CD4-positive, alpha-beta T cell (primary cell): ENCODE measurements at places on chromosomes 13 and 19. TPM values are rescaled to one million over a fixed set of nuclear protein-coding genes. Genes with fewer than 3 reads are reported as not detected.

RNF113B gene
- total RNA-seq, result not detected

- H3K27ac ChIP-seq, result no peak overlapping the region
- no peaks in the 10 kb centered on the region for H3K4me1 ChIP-seq
Observed at GRCh38 chr13:112105892-112106291, 38.9 kb downstream of the SOX1 start.

ELAVL1 gene
- 17.1 TPM for total RNA-seq

THSD8 gene
- total RNA-seq, result 1.3 TPM

DNA sequence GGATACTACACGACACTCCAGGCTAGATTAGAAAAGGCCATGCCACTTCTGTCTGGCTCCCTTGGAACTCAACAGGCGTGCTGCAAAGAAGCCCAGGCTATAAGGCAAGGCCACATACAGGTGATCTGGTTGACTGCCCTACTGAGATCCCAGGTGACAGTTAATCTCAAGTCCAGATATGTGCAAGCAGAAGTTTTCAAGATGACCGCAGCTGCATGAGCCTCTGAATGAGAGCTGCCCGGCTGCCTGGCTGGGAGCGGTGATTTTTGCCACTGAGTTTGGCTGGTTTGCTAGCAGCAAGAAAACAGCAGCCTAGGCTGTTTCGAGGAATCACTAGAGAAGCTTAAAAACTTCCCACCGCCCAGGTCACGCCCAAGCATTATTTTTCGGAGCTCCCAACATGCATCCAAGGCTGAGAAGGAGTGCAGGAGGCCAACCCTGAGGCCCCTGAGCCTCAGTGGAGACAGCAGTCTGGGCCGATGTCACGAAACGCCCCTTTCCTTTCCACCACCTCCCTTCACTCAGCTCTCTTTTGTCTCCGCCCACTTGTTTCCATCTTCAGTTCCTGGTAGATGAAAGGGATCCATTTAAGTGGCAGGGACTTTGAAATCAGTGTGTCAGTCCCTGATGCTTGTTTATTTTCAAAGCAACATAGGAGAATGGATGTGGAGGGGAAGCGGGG, 14.0 kb upstream of the URI1 start:
- H3K36me3 ChIP-seq, result no peaks in the 10 kb centered on the region
- no peaks in the 10 kb centered on the region for H3K27me3 ChIP-seq
- no peak for DNase-seq
- no peak overlapping the region for H3K27ac ChIP-seq
- no peak overlapping the region for H3K4me3 ChIP-seq

DNA sequence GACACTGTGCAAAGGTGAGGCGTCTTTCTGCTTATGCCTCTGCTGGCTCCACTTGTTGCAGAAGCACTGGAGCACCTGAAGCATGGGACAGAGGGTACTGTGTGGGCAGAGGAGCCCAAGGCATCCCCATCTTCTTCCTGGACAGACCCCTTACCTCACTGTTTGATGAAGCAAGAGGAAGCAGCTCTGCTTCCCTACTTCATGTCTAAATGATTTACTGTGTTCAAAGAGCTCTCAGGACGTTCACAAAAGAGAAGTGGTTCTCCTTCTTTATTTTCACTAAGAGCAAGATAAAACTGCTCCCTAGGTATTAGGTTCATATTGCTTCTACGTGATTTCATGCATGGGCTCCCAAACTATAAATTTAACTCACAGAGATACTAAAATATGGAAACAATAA, 1635.4 kb upstream of the SLC10A2 start:
- no peaks in the 10 kb centered on the region for H3K36me3 ChIP-seq
- H3K27ac ChIP-seq, result no peak overlapping the region
- H3K4me1 ChIP-seq, result no peaks in the 10 kb centered on the region
- H3K27me3 ChIP-seq, result no peaks in the 10 kb centered on the region
- no peak overlapping the region for H3K4me3 ChIP-seq

DNA sequence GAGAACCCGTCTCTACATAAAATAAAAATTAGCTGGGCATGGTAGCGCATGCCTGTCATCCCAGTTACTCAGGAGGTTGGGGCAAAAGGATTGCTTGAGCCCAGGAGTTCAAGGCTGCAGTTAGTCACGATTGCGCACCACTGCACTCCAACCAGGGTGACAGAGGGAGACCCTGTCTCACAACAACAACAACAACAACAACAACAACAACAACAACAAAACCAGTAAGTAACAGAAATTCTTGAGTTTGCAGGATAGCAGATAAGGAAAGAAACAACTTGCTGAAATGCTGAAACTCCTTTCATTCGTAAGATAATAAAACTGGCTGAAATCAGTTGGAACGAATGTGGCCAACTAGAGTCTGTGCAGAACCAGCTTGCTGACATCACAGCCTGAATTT, 23.1 kb upstream of the URI1 start:
- H3K4me3 ChIP-seq, result no peak overlapping the region
- no peak overlapping the region for H3K27ac ChIP-seq
- no peaks in the 10 kb centered on the region for H3K4me1 ChIP-seq
- DNase-seq, result no peak
- H3K27me3 ChIP-seq, result no peaks in the 10 kb centered on the region

DNA sequence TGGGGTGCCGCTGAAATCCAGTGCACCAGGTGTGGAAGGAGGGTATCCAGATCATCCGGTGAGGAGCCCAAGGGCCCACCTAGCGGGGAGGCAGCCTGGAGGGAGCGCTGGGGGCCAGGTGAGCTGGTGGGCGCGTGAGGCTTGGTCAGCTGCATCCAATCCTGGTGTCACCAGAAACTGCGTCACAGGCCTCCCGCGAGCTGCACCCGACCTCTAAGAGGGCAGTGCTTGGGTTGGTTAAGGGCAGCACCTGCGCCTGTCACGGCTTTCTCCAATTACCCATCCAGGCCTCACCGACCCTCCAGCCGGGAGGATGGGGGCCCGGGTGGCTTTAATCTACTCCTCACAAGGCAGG, 284 bp downstream of the RNF17 start:
- H3K4me3 ChIP-seq, result no peak overlapping the region
- no peak overlapping the region for H3K27ac ChIP-seq
- no peaks in the 10 kb centered on the region for H3K36me3 ChIP-seq
- no peaks in the 10 kb centered on the region for H3K4me1 ChIP-seq

DNA sequence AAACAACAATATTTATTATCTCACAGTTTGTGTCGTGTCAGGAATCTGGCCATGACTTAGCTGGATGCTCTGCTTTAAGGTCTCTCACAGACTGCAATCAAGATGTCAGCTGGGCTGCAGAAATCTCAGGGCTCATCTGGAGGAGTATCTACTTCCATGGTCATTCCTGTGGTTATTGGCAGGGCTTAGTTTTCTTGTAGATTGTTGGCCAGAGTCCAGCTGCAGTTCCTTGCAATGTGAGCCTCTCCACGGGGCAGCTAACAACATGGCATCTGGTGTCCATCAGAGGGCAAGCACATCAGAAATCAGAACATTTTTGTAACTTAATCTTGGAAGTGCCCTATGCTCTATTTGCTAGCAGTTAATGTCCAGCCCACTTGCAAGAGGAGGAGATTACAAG, 45.7 kb upstream of the TDRD3 start:
- DNase-seq, result no peak
- H3K4me1 ChIP-seq, result no peaks in the 10 kb centered on the region
- H3K36me3 ChIP-seq, result no peaks in the 10 kb centered on the region

DNA sequence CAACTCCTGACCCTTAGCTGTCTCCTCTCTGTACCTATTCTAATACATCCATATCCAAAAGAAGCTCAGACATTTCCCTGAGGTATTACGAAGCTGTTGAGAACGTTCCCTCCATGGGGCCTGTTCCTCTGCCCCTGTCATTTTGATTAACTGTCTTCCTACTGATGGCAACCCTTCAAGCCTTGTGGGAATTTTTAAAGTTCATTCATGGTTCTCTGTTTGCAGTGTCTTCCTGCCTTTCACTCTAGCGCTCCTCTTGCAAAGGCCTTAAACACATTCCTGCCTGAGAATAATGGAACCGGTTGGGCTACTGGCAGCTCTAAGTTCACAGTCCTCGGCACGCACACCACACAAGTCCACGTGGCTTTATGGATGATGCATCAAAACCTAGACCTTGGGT, 66.1 kb downstream of the LHFPL6 start:
- no peak overlapping the region for H3K4me3 ChIP-seq
- no peaks in the 10 kb centered on the region for H3K36me3 ChIP-seq
- H3K4me1 ChIP-seq, result no peaks in the 10 kb centered on the region
- DNase-seq, result no peak
- H3K27me3 ChIP-seq, result no peaks in the 10 kb centered on the region
- no peak overlapping the region for H3K27ac ChIP-seq

IGFL1 gene
- total RNA-seq, result not detected

- peak; percentile 67 for DNase-seq
- H3K36me3 ChIP-seq, result peaks cover 16% of the 10 kb centered on the region
- H3K4me3 ChIP-seq, result peak overlapping the region; percentile 62
- peaks cover 26% of the 10 kb centered on the region for H3K4me1 ChIP-seq
- peak overlapping the region; percentile 56 for H3K27ac ChIP-seq
Observed at GRCh38 chr19:1651568-1652291, 685 bp downstream of the TCF3 start.

- no peak overlapping the region for H3K4me3 ChIP-seq
- no peak overlapping the region for H3K27ac ChIP-seq
- peaks cover 20% of the 10 kb centered on the region for H3K36me3 ChIP-seq
- no peaks in the 10 kb centered on the region for H3K27me3 ChIP-seq
- peaks cover 54% of the 10 kb centered on the region for H3K4me1 ChIP-seq
Observed at GRCh38 chr19:1168572-1169410, 5.3 kb downstream of the SBNO2 start.

BRCA2 gene
- total RNA-seq, result 1.9 TPM

LCP1 gene
- 266 TPM for total RNA-seq

DNA sequence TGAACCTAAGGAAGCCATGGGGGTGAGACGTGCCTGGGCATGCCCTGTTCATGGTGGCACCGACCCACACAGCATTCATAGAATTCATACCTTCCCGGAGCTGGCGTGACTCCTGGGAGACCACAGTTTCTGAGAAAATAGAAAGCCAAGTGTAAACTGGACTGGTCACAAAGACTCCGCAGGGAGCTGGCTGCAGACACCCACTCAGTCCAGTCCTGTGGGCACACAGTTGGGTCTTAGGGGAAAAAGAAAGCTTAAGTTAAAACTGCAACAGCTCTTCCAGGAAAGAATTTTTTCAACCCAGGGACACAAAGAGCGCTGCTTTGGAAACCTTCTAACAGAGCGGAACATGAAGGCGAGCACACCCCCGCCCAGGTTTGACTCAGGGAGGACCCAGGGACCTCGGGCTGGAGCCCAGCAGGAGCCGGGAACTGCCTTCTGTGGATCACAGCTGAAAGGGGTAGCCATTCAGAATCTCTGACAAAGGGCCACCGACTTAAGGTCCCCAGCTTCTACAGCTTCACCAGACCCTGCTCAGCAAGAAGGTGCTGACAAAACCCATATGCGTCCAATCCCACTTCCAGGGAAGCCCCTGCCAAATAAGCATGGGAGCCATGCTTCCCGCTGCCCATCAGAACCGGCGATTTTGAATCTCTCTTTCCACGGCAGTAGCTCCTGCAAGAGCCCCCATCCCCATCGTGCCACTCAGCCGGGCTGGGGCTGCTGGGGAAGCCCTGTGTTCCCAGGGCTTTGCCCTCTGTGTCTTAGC, 183.7 kb downstream of the COL4A1 start:
- H3K27me3 ChIP-seq, result peaks cover 4% of the 10 kb centered on the region
- no peak overlapping the region for H3K27ac ChIP-seq
- H3K4me1 ChIP-seq, result no peaks in the 10 kb centered on the region
- no peak for DNase-seq

UPK1A gene
- total RNA-seq, result 0.36 TPM

- H3K36me3 ChIP-seq, result no peaks in the 10 kb centered on the region
- H3K4me1 ChIP-seq, result peaks cover 33% of the 10 kb centered on the region
Observed at GRCh38 chr13:52850072-52850395, 1.6 kb upstream of the PCDH8 start.

- H3K4me3 ChIP-seq, result no peak overlapping the region
- H3K27me3 ChIP-seq, result peaks cover 4% of the 10 kb centered on the region
- H3K36me3 ChIP-seq, result no peaks in the 10 kb centered on the region
- no peak overlapping the region for H3K27ac ChIP-seq
- H3K4me1 ChIP-seq, result no peaks in the 10 kb centered on the region
Observed at GRCh38 chr19:29467824-29468401, 57.9 kb upstream of the VSTM2B start.

DNA sequence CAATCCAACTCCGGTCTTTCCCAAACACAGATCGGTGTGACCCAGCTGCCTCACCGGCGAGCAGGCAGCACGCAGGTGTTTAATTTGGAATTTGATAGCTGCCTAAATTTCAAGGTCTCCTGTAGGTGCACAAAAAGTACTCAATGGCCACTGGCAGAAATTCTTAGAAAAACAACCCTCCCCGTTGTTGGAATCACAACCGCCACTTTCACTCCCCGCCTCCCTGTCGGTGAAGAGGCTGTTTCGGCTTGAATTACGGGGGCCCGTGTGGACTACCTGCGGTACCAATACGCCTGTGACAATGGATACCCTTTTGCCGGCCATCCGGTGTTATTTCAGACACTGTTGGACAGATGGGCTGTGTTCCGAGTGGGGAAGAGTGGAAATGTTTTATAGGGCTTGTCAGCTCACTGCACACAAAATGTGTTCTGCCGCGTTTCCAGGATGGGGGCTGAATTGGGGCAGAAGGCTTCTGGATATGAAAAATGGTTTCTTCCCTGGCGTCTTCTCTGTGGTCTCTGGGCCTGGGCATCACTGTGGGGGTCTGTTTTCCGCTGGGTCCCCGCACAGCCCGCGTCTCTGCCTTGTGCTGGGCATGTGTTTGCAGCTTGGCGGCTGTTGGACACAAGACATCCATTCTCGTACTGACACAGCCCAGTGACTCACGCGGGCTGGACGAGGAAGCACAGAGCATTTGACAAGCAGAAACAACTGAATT, 45.4 kb downstream of the ZIC5 start:
- no peak overlapping the region for H3K4me3 ChIP-seq
- no peaks in the 10 kb centered on the region for H3K4me1 ChIP-seq
- no peak for DNase-seq
- peaks cover 12% of the 10 kb centered on the region for H3K27me3 ChIP-seq

DNA sequence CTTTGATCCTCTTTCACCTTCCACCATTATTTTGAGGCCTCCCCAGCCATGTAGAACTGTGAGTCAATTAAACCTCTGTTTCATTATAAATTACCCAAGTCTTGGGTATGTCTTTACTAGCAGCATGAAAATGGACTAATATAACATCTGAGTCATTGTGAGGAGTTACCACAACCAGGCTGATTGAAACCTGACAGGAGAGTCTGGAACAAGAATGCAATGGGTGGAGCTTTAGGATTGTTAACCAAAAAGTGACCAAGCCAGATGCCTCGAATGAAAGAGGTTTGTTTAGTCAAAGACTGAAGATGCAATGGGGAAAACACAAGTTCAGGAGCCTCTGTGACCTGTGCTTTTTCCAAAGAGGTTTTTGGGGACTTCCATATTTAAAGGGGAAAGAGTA, 659.0 kb downstream of the SLITRK6 start:
- H3K27ac ChIP-seq, result no peak overlapping the region
- no peaks in the 10 kb centered on the region for H3K4me1 ChIP-seq
- H3K27me3 ChIP-seq, result no peaks in the 10 kb centered on the region
- no peak overlapping the region for H3K4me3 ChIP-seq

SLC5A5 gene
- total RNA-seq, result 1.6 TPM

GRCh38 chr13:40665126-40666044, 1.1 kb downstream of the FOXO1 start:
- no peaks in the 10 kb centered on the region for H3K27me3 ChIP-seq
- peaks cover 31% of the 10 kb centered on the region for H3K4me1 ChIP-seq
- peak overlapping the region; percentile 98 for H3K4me3 ChIP-seq
- no peaks in the 10 kb centered on the region for H3K36me3 ChIP-seq
- DNase-seq, result peak; percentile 23
- peak overlapping the region; percentile 44 for H3K27ac ChIP-seq

CRLF1 gene
- not detected for total RNA-seq
